ENCODE measurements at places on chromosomes 11 and 22. TPM values are rescaled to one million over a fixed set of nuclear protein-coding genes. Genes with fewer than 3 reads are reported as not detected.
A peak's percentile ranks its signal among the peaks of the same experiment; 100 is the strongest.

Gene MYO7A
- not detected for total RNA-seq

GRCh38 chr11:59292611-59293010, 66.1 kb upstream of the OR5AN1 start:
- DNase-seq = no peak

DNA sequence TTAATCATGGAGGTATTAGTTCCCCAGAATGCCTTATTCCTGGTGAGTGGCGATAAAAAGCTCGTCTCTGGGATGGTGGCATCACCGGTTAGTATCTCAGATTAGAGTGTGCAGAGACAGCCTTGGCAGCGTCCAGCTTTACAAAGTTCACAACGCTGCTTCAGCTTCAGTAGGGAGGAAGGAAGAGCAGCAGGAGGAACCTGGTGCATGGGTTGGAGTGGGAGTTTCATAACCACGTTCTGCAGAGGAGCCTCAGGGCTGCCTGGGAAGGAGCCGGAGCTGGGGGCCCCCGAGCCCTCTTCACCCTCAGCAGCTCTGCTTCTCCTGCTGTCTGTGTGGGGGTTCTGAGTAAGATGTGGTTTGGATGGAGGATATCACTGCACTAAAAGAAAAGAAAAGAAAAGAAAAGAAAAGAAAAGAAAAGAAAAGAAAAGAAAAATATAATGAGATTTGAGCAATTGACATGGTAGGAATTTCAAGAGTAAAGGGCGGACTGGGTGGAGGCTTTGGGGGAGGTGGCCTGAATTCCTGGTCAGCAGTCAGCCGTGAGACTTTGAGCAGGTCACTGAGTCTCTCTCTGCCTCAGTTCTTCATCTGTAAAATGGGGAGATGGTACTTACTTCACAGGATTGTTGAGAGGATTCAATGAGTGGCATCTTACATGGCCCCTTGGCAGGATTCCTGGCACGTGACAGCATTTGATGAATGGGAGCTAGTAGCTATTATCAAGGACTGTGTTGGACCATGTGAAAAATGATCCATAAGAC, 6.5 kb downstream of the ASPHD2 start:
- no peak for DNase-seq

Gene MUC5B
- not detected for total RNA-seq

Gene KCNJ1
- not detected for total RNA-seq

DNA sequence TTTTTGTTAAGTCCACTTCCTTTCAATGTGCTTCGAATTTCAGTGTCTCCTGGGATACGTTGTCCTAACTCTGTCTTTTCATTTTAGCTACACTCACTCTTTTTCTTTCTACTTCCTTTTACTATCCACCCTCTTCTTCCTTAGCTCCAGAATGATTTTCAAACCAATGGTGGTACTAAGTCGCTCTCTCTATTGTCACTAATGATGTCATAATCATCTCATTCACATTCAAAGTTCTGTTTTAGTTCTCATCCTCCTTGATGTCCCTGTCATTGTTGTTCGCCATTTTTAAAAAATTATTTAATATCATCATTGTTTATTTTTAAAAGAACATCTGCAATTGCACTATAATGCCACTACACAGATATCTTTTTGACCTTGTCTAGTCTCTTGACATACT, 47.3 kb downstream of the NNMT start:
- no peak for DNase-seq

Gene OR8G1
- total RNA-seq = not detected

DNA sequence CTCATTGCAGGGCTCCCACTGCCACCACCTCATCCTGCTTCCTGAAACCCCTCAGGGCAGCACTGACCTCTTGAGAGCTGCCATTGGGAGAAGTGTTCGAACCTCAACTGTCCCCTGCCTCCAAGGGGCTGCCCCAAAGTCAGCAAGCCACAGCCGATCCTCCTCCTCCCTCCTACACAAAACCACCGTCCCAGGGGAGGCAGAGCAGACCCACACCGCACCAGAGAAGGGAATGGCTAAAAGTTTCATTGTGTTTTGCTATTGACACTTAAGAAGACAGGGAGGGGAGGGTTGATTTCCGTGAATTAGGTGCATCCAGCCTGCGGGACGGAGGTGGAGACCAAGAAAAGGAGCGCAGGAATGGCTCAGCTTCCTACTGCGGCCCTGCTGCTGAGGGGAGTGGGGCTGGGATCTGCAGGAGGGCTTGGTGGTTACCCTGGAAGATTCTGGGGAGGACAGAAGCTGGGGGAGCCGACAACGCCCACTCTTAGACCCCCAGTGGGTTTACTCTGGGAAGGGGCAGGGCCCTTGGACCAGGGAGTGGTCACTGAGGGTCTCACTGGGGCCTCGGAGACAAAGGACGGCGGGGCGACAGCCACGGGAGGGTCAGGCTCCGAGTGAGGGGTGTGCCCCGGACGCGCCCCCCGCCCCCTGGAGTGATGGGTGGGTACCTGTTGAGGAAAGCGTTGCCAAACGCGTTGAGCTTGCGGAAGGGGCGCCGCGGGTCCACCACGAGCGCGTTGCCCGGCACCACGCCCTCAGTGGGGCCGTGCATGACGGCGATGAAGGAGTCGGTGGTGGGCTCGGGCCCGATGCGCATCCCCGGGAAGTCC, 815 bp downstream of the EHD1 start:
- peak; percentile 53 for DNase-seq

DNA sequence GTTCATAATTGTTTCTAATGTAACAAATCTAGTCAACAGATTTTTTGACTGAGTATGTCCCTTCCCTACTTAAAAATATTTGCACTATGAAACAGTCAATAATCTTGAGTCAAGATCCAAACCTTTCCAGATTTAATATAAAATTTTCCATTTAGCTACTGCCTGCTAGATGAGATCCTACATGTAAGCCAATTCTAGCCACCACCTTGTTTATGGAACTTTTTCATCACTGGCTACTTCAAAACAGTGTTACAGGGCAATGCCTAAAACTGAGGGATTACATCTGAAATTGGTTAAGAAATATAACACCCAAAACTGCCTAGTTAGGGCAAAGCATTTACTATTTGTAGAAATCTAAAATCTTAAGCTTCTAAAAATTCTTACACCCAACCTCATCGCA, 10.5 kb upstream of the FUT4 start:
- no peak for DNase-seq

- no peak for DNase-seq
These were observed 5.4 kb downstream of the MUC5B start for GRCh38 chr11:1228101-1228821.

Data from OCI-LY7 (cell line).